ENCODE measurements at places on chromosomes 3 and 15.

DNA sequence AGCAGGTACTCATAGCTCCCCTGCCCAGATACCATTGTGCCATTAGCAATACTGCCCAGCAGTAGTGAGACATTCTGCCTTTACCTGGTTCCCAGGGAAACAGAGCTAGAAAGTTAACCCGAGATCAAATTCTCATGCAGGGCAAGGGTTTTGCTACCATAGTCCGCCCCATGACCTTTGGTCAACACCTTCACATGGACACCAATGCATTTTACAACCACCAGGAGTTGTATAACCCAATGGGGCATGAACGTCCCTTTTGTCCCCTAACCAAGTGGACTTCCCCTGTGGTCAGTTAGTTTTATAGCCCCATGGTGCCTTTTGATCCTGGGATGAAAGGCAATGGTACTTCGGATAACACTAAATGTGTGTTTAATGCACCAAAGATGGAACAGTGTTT lies 151.7 kb upstream of the IQSEC1 start:
- no peak for DNase-seq

DNA sequence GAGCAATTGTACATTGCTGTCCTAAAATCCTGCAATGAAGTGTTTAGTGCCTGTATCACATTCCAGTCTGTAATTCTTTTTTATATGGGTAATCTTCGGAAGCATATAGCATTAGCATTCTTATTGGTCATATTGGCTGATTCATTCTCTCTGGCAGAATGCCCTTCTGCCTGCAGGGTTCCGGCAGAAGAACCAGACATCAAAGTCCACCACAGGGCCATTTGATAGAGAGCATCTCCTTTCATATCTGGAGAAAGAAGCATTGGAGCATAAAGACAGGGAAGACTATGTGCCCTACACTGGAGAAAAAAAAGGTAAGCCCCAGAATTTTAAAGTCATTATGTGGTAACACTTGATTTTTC lies 39.6 kb downstream of the TMOD3 start:
- DNase-seq = no peak

DNA sequence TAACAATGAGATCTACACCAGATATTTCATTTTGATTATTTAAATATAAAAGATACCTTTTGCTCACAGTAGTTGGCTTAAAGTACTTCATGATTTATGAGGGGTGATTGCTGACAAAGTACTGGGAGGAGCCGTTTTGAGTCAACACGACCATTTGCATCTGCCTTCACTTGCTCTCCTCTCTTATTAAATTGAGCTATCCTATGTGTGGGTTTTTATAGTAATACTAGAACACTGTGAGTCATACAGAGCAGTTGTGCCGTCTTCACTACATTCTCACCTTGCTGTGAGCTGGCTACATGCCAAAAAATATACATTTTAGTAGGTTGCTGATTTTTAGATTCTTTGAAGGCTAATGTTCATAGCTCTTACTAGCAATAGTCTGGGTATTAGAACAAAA lies 161.2 kb downstream of the ALCAM start:
- no peak for DNase-seq

DNA sequence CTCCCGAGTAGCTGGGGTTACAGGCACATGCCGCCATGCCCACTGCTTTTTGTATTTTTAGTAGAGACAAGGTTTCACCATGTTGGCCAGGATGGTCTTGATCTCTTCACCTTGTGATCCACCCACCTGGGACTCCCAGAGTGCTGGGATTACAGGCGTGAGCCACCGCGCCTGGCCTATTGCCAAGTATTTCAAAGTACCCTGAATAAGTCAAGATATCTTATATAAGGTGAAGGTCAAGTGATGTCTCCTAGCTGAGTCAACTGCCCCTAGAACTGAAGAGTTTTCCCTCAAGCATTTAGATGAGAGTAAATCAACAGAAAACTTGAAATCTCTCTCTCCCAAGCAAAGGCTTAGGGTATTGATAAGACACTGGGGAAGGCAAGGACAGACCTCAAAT lies 63.9 kb downstream of the RPL22L1 start:
- DNase-seq = no peak

GRCh38 chr3:133910422-133910821 lies 14.7 kb upstream of the RAB6B start:
- DNase-seq = no peak

DNA sequence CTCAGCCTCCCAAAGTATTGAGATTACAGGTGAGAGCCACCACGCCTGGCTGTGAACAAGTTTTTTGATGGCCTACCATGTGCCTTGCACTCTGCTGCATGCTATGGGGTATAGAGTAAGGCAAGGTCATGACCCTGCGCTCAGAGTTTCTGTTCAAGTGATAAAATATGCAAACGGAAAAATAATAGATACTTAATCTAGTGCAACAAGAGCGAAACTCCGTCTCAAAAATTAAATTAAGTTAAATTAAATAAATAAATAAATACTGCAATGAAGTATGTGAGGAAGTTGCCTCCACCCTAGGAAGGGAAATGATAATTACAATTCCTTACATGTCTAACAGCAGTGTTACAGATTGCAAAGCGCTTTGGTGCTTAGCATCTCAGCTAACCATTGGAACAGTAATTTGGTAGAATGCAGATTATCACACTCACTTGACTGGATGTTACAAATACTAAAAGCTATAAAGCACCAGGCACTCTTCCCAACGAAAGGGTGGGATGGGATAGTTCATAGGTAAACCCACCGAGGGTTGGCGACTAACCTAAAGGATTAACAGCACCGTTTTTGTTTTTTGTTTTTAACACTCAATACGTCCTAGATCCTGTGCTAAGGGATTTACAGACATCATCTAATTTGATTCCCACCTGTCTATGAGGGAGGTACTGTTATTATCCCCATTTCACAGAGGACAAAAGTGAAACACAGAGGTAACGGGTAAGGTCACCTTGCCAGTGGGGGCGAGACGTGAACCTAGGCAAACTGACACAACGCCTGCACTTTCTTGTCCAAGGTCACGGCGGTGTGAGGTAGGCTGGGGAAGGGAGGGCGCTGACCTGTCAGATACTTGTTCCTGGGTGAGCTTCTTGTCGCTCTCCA lies 793 bp upstream of the FANCD2 start:
- DNase-seq = no peak

DNA sequence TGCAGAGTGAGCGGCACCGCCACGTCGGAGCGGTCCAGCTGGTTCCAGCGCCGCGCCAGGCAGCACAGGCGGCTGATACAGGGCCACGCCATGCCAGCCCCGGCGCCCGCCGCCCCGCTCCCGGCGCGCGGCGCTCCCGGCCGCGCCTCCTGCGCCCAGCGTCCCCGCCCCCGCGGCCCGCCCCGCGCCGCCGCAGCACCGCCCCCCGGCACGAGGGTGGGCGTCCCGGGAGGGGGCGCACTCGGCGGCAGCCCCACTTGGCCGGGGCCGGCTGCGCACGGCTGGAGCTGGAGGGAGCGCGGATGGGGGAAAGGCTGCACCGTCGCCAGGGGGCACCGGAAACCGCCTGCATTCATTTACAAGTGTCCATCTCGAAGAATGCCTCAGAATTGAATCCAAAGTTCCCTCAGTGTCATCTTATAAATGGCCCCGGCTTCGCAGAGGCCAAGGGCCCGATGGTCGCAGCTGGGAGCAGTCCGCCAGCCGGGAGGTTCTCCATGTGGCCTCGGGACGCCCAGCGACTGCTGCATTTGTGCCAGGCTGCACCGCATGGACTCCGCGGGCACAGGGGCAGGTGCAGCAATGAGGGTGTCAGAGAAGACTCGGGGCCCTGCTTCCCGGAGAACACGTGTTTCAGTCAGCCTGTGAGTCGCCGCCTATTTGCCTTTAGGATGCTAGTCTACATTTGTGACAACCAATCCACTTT lies at the start of gene MAP6D1:
Gene MAP6D1 (minus strand): TSS at position 122 of the 706 bp plus-strand sequence. CDS start 30 bp downstream, at position 92.
- peak; percentile 43 for DNase-seq

DNA sequence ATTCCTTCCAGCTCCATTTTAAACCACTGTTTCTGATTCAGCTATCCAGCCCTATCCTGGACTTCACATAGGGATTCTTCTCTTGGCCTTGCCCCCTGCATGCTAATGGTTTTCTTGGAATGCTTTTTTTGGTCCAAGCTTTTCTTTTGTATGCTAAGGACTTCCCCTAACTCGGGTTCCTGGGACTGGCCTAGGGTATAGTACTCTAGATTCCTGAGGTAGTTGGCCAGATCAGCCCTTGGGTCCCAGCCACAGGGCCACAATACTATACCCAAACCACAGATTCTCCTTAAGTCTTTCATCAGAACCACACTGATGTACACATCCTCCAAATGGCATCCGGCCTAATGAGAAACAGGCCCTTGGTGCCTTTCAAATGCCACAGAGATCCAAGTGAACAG lies 2.8 kb downstream of the FYCO1 start:
- DNase-seq = no peak

- no peak for DNase-seq
Observed at GRCh38 chr3:160372780-160373179, 26.2 kb downstream of the IFT80 start.

GRCh38 chr15:100108346-100108745 lies 233.4 kb downstream of the ADAMTS17 start:
- no peak for DNase-seq

DNA sequence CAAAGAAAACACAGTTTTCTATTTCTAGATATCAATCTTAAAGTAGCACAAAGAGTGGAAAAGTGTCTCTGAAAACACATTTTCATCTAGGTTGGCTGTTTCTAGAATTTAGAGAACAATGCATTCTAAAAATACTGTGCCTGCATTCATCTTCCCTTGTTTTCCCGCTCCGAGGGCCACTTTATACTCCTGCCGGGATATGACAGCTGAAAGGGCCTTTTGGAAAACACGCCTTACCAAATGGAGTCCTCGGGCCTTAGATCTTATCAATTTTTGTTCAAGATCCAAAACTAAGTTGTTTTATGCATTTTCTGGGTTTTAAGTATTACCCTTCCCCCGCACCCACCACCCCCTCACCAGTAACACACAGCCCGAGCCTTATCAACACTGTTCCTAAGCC lies 47.9 kb upstream of the ARHGEF3 start:
- no peak for DNase-seq

DNA sequence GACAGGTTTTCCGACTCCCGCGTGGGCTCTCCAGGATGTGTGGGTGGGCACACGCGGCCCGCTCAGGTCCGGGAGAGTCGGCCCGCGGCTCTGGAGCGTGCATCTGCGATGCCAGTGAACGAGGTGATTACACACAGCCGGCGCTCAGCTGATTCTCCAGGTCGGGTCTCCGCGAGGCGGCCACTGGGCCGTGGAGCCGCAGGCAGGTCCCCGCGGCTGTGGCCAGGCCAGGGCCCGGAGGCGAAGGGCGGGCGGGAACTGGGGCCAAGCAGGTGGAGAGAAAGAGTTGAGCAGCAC lies 13.2 kb downstream of the PAK6 start:
- DNase-seq = no peak

- no peak for DNase-seq
Observed at GRCh38 chr15:63986185-63986680, 60.1 kb downstream of the DAPK2 start.

DNA sequence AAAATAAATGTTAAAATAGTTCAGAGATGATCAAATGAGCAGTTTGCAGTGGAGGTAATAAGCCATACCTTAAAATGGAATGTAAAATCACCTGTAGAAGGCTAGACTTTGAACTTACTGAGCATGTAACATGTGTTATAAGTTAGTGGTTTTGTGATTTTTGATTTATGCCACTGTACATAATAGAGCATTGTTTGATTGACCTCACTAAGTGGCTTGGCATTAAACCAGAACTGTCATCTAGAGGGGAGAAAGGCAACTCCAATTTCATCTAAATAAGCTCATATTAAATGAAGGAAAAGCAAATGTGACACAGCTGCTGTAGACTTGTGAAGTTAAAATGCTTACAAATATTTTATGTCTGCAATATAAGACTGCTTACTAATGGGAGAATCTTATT lies 387.9 kb downstream of the ZIC1 start:
- DNase-seq = no peak

DNA sequence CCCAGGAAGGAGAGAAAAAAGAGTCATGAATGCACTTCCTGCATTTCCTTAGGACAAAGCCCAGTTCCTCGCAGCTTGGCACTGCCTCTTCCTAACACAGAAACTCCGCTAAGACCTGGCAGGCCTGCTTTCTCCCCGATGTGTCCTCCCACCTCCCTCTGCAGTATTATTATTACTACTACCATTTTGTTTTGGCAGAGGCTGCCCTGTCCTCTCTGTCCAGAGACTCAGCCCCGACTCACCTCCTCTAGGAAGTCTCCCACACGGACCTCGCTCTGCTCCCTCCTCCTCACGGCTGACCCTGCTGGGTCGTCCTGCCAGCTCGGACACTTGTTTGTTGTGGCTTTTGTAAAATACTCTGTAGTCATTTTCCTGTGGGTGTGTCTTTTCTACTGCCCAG lies 107.2 kb upstream of the HACD2 start:
- DNase-seq = no peak

DNA sequence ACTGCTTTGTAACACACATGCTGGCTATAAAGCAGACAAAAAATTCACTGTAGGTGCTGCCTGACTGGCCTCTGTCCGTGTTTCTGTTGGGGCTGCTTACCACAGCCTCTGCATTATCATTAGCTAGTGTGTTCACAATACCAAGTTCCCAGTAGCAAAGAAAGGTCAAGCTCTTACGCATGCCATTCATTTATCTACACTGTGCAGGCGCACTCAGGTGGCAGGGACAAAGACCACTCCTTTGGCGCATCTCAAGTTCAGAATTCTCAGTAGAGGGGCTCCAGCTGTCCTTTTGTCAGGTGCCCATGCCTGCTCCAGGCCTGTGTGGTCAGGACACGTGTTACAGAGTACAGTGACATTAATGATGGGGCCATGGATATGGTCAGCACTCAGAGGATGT lies 22.3 kb downstream of the MLH1 start:
- no peak for DNase-seq

- no peak for DNase-seq
Observed at GRCh38 chr3:124812291-124813265, 74.6 kb downstream of the ITGB5 start.

GRCh38 chr3:156611870-156612494 lies 57.1 kb upstream of the SSR3 start:
- DNase-seq = no peak

DNA sequence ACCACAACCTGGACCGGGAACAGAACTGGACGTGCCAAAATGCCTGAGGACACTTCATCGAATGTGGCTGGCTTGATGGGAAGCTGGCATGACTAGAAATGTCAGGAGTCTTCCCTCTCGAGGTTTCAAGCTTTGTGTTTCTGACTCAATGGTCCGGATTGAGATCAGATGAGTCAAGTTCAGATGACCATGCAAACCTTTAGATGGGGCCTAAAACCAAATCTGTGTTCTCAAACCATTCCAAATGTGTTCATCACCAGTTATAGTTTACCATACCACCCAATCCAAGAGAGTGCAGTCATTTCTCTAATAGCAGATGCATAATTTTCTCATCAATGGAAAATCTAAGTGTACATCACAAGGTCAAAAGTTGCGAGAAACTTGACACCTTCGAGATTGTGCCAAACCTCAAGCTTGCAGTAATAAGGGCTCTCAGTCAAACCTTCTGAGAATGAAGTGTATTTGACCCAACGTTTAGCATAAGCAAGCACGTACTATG lies 369.1 kb downstream of the RORA start:
- no peak for DNase-seq

DNA sequence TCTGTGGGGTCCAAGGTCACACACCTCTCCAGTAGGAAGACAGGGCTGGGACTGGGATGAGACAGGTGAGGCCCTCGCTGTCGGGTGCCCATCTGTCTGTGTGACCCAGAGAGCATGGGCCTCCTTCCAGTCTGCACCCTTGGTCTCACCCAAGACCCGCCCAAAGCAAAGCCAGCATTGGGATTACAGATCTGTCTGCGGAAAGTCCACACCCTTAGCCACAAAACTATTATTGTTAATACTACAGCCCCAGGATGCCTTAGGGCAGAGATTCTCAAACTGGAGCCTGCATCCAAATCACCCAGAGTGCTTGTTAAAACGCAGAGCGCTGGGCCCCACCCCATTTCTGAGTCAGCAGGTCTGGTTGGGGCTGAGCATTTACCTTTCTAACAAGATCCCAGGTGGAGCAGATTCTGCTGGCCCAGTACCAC lies 58.5 kb upstream of the ZNF148 start:
- no peak for DNase-seq
